Mammary epithelial cell (primary cell): ENCODE measurements at places on chromosomes 12 and 14.
A peak's percentile ranks its signal among the peaks of the same experiment; 100 is the strongest.

DNA sequence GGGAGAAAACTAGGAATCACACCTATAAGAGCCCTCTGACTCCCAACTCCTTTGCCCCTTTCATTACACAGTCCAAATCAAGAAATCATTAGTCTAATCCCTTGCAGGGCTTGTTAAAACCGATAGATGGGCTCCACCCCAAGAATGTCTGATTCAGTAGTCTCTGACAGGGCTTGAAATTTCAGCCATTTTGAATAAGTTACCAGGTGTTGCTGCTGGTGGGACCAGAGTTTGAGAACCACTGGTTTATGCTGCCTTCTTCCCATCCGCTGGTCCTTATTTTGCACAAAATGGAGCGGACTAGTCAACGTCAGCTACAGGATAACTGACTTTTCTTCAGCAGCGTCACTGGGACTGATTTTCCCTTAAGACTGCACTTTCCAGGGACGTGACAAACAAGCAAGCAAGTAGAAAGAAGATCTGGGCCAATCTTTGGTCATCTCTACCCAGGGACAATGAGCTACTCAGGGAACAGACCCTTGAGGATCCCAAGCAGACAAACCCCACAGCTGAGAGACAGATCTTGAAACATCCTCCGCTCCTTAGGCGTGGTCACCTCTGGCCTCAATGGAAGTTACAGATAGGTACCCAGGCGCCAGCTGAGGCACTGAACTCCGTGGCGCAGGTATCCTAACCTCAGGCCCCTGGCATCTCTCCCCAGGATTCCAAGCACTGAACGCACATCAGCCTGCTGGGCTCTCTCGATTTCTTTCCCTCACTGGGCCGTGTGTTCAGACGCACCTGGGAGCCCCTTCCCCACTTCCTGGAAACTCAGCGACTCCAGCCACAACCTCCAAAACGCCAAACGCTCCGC lies 900 bp downstream of the KCTD10 start:
- no peak for DNase-seq

- DNase-seq = peak; percentile 14
Measured at GRCh38 chr14:21723431-21724045, 49.9 kb upstream of the OR4E1 start.

GRCh38 chr14:62824086-62824485 lies 221.2 kb downstream of the KCNH5 start:
- peak; percentile 26 for DNase-seq

GRCh38 chr12:104695453-104696148 lies 238.9 kb downstream of the CHST11 start:
- DNase-seq = peak; percentile 78
